ENCODE measurements at places on chromosomes 11 and 22.

GRCh38 chr11:117855186-117855845 lies 21.1 kb downstream of the FXYD6 start:
- no peak for DNase-seq

DNA sequence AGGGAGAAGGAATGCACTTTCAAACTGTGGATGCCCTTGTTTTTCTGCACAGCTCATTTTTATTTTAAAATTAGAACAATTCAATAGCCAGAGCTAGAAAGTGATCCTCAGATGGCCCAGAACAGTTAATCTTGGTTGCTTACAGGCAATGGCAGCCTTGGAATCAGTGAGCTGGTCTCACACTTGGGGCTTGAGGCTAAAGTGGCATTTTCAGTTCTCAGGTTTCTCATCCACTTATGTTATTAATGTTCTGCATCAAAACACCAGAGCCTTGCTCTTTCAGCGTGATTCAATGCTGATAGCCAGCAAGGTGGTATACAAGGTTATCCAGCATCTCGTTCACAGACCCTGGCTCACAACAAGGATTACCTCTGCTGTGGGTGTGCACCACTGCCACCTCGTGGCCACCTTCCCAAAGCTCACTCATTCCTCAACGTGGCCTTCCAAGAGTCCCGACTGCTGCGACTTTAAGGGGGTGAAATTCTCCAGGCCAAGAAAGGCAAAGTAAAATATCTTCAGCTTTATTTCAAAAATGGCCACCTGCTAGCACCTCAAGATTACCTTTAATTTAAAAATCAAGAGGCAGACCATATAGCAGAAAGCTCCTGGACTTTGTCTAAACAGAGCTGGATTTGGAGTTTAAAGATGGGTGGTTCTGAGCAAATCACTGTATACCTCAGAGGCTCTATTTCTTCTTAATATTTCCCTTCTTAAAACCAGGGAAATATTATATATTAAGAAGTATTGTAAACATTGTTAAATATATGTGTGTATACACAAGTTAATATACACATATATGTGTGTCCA lies 34.2 kb upstream of the FSHB start:
- peak; percentile 16 for DNase-seq

DNA sequence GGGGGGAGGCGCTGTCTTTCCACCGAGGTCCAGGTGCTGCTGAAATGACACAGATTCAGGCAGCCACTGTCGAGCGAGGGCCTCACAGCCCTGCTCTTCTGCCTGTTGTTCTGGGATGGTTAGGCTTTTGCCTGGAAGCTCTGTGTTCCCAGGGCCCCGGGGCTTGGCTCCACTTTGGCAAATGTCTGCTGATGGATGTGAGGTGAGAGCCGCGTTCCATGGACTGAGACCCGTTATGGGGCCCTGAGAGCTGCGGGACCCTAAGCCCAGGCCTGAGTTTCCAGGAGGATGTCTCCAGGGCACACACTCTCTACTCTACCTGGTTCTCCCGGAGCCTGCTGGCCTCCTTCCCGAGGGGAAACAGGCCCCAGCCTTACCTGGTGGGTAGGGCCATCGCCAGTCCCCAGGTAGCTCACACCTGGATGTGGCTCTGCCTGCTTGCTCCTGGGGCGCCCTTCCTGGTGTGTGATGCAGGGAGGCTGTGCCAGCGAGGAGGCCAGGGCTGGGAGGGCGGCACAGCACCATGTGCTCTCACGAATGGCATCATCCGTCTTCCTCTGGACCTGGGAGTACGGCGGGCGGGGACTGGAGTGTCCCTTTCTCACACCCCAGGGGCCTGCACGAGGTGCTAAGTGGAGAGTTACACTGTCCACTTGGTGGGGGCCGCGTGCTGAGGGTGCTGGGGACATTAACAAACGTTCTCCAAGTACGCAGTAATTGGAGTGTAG lies 435.5 kb downstream of the TBC1D22A start:
- DNase-seq = no peak

DNA sequence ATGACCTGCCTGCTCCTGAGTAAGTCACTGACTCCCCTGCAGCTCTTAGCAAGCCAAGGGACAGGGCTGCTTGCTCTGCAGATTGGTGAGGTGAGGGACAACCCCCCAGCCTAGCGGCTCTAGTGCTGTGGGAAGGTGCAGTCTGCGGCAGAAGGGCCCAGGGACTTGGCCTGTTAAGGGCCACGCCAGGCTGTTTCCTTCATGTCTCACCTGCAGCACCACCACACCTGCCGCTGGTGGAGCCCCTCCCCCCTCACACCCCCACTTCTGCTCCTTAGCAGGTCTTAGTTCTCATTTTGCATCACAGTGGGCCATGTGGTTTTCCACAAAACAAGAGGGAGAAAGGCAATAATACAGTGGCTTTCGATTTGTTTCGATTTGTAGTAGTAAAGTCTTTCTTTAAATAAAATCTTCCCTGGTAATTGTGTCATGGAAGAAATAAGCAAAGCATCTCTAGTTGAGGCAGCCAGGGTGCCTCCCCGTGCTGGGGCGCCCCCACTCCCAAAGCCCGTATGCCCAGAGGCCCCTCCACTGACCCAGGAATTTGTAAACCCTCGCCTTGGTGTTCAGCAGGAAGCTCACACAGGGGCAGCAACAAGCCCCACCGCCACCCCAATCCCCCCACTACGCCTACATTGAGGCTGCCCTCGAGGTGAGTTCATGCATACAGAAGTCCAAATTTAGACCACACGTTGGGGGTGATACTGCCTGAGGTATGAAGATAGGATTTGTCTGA lies 86.5 kb upstream of the CLDN5 start:
- DNase-seq = no peak

GRCh38 chr22:46547883-46548244 lies 10.4 kb upstream of the CELSR1 start:
- DNase-seq = no peak

- DNase-seq = no peak
These were observed 5.4 kb upstream of the C11orf86 start for GRCh38 chr11:66969584-66970225.

- DNase-seq = no peak
These were observed 45.3 kb upstream of the GCAT start for GRCh38 chr22:37762389-37762836.

GRCh38 chr22:18104566-18104965 lies 6.0 kb upstream of the TUBA8 start:
- DNase-seq = no peak

- no peak for DNase-seq
These were observed 3.7 kb downstream of the VSIG10L2 start for GRCh38 chr11:125949271-125950177.

- DNase-seq = no peak
These were observed 4.0 kb downstream of the STIM1 start for GRCh38 chr11:3859373-3859881.

DNA sequence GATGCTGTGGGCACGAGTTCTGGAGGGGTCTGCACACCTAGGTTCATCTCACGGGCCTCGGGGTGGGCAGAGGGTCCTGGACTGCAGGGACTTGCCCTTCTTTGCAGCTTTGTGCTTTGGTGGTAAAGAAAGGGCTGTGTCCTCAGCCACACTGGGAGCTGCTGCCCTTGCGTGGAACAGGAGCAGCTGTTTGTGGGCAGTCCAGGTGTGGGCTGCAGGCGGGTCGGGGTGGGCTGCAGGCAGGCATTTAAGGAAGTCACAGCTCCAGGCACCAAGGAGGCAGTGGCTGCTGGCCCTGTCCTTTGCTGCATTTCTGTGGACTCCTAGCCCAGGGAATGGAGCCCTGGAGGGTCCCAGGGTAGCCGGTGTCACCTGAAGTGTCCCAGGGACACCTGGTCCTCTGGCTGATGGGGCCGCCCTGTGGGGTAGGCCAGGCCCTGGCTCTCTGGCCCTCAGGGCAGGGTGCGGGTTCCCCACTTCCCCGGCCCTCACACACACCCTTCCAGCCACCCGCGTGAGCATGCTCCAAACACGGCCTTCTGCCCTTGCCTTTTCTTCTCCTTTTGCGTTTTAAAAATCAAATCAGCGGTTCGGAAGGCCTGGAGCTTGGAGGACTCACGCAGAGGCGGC lies 1240.3 kb downstream of the BRD1 start:
- DNase-seq = no peak

DNA sequence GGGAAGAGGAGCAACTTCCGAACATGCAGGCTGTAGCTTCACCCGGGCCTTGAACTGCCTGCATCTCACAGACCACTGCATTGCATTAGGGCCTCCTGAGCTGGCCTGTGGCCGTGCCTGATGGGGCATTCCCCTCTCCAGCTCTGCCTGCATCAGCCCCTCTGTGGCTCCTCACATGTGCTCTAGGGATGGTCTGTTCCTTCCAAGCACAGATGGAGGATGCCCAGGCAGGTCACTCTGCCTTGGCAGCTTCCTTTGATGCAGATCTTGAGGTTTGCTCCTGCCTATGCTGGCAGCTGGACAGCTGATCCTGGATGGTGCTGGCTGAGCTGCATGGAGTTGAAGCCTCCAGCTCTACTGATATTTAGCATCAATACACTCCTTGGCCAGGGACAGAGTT lies 28.5 kb downstream of the AMPD3 start:
- no peak for DNase-seq

GRCh38 chr11:119989159-119989821 lies 148.6 kb downstream of the TRIM29 start:
- no peak for DNase-seq

DNA sequence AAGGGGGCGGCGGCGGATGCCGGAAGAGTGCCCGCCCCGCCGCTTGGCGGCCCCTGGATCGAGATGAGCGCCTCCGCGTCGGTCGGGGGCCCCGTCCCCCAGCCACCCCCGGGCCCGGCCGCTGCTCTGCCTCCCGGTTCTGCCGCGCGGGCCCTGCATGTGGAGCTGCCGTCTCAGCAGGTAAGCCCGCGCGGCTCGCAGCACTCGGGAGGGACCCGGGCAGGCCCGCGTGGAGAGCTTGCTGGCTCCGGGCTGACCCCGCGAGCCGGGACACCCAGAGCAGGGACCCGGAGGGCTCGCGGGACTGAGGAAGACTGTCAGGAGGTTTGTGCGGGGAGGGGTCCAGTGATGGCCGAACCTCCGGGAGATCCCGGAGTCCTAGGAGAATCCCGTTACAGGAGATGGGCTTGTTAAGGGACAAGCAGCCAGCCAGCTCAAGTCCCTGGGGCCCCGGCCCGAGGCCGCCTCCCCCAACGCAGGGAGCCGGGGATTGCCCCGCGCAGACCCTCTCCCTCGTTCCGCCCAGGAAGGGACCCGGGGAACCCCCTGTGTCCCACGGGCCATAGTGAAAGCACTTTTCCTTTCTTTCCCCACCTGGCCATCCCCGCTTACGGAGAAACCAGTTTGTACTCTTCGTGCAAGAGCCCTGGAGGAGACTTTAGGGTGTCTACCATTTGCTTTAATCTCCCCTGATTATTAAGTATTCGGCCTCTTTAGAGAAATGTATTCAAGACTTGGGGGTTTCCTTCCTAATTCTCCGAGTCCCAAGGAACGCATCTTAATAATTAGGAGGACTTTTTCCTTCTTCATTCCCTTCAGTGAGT lies 547 bp downstream of the UVRAG start:
- peak; percentile 30 for DNase-seq

- DNase-seq = no peak
These were observed 5.6 kb downstream of the TMEM86A start for GRCh38 chr11:18704045-18704645.

All from stimulated activated CD4-positive, alpha-beta T cell treated with anti-CD3 and anti-CD28 coated beads, Interleukin-12 subunit alpha, Interleukin-12 subunit beta, amount 100 ng/mL, for 4 hours (primary cell).